ENCODE measurements at places on chromosomes 5 and 9. TPM values are rescaled to one million over a fixed set of nuclear protein-coding genes. Genes with fewer than 3 reads are reported as not detected.

Gene RLN2
- not detected for total RNA-seq

Gene ZFP2
- 2.4 TPM for total RNA-seq

Gene IL13
- 0.61 TPM for total RNA-seq

Gene PCDHA3
- total RNA-seq: 0.31 TPM

Gene ACOT12
- total RNA-seq: not detected

Gene RFESD
- total RNA-seq: 3.4 TPM

GRCh38 chr5:171469326-171469725, 49.9 kb downstream of the FGF18 start:
- no peak overlapping the region for H3K27ac ChIP-seq
- H3K36me3 ChIP-seq: no peaks in the 10 kb centered on the region
- no peaks in the 10 kb centered on the region for H3K27me3 ChIP-seq
- H3K4me3 ChIP-seq: no peak overlapping the region
- DNase-seq: no peak

DNA sequence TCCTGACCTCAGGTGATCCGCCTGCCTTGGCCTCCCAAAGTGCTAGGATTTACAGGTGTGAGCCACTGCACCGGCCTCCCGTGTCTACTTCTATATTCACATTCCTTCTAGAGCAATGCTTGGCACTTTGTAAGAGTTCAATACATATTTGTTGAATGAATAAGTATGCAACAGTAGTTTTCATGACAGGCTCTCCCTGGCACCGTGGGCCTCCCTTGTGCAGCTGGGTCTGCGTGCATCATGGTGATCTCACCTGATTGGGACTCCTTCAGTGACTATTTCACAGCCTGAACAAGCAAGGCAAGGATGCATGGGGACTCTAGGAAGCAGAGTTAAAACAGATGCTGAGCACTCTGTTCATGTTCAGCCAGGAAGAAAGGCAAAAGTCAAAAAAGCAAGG, 6.8 kb upstream of the ZBTB34 start:
- no peaks in the 10 kb centered on the region for H3K4me1 ChIP-seq
- no peaks in the 10 kb centered on the region for H3K36me3 ChIP-seq
- DNase-seq: no peak
- no peak overlapping the region for H3K27ac ChIP-seq
- H3K27me3 ChIP-seq: no peaks in the 10 kb centered on the region
- no peak overlapping the region for H3K4me3 ChIP-seq

GRCh38 chr5:1152156-1152555, 40.3 kb upstream of the SLC12A7 start:
- no peak overlapping the region for H3K4me3 ChIP-seq
- no peaks in the 10 kb centered on the region for H3K36me3 ChIP-seq
- H3K4me1 ChIP-seq: peaks cover 4% of the 10 kb centered on the region
- peaks cover 25% of the 10 kb centered on the region for H3K27me3 ChIP-seq

DNA sequence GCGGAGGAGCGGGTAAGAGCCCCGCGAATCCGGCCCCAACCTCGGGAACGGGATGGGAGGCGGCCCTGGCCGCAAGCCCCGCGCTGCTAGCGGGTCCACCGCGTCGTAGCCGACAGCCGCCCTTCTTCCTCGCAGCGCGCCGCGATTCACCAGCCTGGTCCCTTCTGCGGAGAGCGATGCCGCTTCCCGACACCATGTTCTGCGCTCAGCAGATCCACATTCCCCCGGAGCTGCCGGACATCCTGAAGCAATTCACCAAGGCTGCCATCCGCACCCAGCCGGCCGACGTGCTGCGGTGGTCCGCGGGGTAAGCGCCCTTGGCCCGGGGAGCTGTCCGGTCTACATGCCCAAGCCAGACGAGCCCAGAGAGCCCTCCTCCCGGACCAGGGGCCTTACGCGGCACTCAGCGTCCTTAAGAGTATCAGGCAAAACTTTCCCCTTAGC, 335 bp downstream of the ROPN1L start:
- H3K27me3 ChIP-seq: no peaks in the 10 kb centered on the region
- H3K4me3 ChIP-seq: peak overlapping the region; percentile 70
- H3K36me3 ChIP-seq: no peaks in the 10 kb centered on the region
- DNase-seq: no peak
- peaks cover 10% of the 10 kb centered on the region for H3K4me1 ChIP-seq

DNA sequence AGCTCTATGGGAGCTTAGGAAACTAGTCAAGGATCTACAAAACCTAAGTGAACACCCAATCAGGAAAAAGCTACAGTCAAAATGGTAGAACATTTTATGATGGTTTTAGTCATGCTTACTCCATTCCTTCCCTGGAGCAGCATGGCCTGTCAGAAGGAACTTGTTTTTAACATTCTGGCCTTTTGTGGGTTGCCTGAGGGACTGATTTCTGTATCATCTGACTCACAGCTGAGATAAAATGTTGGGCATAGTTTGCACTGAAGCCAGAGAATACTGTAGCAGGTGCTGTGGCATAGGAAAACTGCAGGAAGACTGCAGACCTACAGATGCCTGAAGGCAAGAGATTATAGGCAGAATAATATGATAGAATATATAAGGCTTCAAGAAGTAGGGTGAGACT, 719.6 kb upstream of the GRAMD2B start:
- no peak overlapping the region for H3K4me3 ChIP-seq
- no peak for DNase-seq
- H3K4me1 ChIP-seq: no peaks in the 10 kb centered on the region
- no peak overlapping the region for H3K27ac ChIP-seq

- H3K27me3 ChIP-seq: no peaks in the 10 kb centered on the region
- peak overlapping the region; percentile 61 for H3K27ac ChIP-seq
- no peak for DNase-seq
- H3K4me1 ChIP-seq: peaks cover 11% of the 10 kb centered on the region
- no peak overlapping the region for H3K4me3 ChIP-seq
Observed at GRCh38 chr5:169296419-169297143, 4.4 kb downstream of the SLIT3 start.

DNA sequence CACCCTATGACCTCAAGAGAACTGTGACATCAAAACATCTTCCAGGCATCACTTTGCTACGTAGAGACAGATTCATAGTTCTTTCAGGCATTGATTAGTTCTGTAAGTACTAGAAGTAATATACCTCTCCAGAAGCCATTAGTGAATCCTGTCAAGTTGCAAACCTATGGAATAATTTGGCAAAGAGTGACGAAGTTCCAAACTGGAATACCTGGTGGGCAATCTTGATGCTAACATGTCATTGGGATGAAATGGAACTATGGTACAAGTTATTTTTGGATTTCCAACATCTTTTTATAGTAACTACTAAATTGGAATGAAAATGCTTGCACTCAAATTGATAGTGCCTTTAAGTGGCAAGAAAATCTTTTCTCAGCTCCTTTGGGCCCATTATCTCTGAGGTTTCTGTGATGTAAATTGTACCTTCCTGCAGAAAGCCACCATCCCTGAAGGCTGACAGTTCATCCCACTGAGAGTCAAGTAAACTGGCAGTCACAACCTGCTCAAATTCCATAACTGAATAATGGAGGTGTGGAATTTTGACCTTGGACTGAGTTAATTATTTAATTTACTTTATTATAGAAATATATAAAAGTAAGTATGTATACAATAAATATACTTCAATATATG, 435.5 kb downstream of the DTWD2 start:
- no peak overlapping the region for H3K4me3 ChIP-seq
- H3K4me1 ChIP-seq: no peaks in the 10 kb centered on the region
- DNase-seq: no peak
- no peaks in the 10 kb centered on the region for H3K36me3 ChIP-seq

DNA sequence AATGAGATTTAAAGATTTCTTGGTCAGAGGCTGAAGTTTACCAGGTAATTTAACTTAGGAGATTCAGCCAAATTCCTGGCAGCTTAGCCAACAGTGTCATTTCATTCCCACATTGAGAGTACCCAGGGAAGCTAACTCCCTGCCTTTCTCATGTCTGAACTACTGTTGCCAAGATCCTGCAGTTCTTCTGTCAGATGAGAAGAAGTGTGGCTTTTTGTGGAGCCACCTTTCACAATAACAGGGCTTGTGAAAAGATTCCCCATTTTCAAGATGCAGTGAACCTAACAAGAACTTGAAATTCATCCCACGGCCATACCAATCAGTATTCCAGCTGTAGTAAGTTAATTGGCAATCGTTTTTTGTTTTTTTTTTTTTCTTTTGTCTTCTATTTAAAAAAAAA, 176.4 kb downstream of the XRCC4 start:
- no peak overlapping the region for H3K4me3 ChIP-seq
- DNase-seq: no peak
- no peak overlapping the region for H3K27ac ChIP-seq
- no peaks in the 10 kb centered on the region for H3K27me3 ChIP-seq
- no peaks in the 10 kb centered on the region for H3K4me1 ChIP-seq

DNA sequence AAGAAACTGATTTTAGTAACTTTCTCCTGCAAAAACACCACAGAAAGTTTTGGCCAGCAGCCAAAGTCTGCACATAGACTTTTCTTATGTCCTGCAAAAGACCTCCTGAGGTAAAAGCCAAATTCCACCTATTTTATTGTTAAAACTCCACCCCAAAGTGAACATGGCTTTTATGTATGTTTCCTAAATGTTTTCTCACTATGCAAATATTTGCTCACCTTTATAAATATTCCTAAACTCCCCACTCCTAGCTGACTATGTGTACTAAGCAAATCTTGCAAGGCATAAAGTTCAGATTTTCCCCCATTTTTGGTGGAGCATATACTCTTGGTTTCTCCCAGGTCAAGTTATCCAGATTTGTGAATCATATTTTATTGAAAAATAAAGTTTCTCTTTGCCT, 446.2 kb downstream of the DNAH5 start:
- H3K27me3 ChIP-seq: no peaks in the 10 kb centered on the region
- DNase-seq: no peak
- H3K4me3 ChIP-seq: no peak overlapping the region
- no peaks in the 10 kb centered on the region for H3K4me1 ChIP-seq
- H3K36me3 ChIP-seq: no peaks in the 10 kb centered on the region

GRCh38 chr5:172626031-172626581, 15.0 kb upstream of the NEURL1B start:
- no peak for DNase-seq
- H3K27me3 ChIP-seq: no peaks in the 10 kb centered on the region
- H3K4me3 ChIP-seq: no peak overlapping the region
- H3K4me1 ChIP-seq: no peaks in the 10 kb centered on the region
- H3K36me3 ChIP-seq: no peaks in the 10 kb centered on the region
